Myocyte (in vitro differentiated cells): ENCODE measurements at places on chromosomes 12 and 14. TPM values are rescaled to one million over a fixed set of nuclear protein-coding genes. Genes with fewer than 3 reads are reported as not detected.

DNA sequence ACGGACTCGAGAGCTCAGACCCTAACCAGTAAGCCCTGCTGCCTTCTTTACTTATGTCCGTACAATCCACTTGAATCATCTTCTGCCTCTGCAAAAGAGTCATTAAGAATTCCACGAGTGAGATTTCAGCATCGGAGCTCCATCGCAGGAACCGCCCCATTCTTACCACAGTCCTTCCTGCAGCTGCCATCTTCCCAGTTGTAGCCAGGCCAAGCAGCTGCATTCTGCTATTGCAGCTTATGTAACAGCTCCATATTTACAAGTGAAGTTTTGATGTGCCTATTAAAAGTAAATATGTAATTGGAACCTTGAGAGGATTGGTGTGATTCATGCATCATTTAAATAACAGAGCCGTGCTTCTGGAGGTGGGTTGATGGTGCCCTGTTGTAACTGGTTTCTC is 157.4 kb downstream of the KICS2 start:
- DNase-seq = peak; percentile 87

POLE2 gene
- total RNA-seq = 1.0 and 1.7 TPM in 2 replicates

SERPINA10 gene
- not detected in 2 replicates for total RNA-seq

DNA sequence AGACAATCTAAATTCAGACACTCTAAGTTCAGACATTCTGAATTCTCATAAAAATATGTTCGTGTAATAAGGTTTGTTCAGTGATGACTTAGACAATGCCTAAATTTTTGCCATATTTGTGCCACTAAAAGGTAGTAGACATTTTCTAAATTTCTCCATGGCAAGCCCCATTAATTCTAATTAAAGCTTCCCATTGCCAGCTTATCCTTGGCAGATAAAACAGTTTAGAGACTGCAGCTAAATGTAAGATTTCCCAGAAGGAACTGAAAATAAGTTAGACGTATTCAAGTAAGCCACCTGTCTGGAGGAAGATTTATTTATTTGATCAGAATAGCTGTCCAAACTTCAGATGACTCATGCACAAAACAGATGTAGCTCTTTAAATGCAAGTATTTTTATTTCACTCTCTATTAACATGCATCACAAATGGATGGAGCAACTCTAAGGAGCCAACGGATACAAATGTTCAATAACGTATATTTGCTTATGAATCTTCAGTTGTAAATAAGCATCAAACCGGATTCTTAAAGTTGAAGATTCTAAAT is 130.4 kb downstream of the SLC2A13 start:
- peak; percentile 57 for DNase-seq

GRCh38 chr12:53252349-53252916 is 15.7 kb upstream of the ESPL1 start:
- no peak for DNase-seq

DNA sequence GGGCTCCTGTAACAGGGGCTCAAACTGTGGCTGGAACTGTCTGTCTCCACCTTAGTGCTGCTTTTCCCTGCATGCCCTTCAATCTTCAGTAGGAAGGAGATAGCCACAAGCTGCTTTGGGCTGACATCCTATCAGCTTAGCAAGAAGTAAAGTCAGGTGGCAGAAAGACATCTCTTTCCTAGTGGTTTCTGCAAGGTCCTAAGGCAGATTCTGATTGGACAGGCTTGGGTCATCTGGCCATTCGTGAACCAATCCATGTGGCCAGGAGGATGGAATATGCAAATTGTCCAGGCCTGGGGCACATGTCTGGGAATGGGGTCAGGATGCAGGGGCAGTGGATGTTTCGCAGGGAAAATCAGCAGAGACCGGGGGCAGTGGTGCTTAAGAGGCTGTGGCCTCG is 5.2 kb downstream of the RITA1 start:
- peak; percentile 36 for DNase-seq

ARHGEF25 gene
- total RNA-seq = 8.6 and 12.4 TPM in 2 replicates

DNA sequence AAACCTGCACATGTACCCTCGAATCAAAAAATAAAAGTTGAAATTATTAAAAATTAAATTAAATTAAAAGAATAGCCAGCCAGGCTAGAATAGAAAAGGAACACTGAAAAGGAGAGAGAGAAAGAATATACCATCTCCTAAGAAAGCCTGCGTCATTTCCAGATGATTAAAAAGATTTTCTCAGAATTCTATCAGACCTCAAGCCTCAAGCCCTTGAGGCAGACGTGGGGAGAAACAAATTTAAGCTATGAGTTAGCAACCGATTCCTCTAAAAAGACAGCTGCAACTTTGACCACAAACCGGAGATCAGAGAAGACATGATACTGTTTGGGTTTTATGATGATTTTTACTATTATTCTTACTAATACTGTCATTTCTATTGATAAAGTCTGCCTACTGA is 138.3 kb downstream of the KSR2 start:
- peak; percentile 77 for DNase-seq

- DNase-seq = peak; percentile 81
Measured at GRCh38 chr14:61454545-61454944, 133.2 kb downstream of the PRKCH start.

REM2 gene
- 0.42 and 0.78 TPM in 2 replicates for total RNA-seq

NANOG gene
- total RNA-seq = 0.03 and 0.16 TPM in 2 replicates

ITGA5 gene
- total RNA-seq = 156 and 221 TPM in 2 replicates

GRCh38 chr12:7959278-7959677 is 23.3 kb upstream of the SLC2A3 start:
- no peak for DNase-seq

DNA sequence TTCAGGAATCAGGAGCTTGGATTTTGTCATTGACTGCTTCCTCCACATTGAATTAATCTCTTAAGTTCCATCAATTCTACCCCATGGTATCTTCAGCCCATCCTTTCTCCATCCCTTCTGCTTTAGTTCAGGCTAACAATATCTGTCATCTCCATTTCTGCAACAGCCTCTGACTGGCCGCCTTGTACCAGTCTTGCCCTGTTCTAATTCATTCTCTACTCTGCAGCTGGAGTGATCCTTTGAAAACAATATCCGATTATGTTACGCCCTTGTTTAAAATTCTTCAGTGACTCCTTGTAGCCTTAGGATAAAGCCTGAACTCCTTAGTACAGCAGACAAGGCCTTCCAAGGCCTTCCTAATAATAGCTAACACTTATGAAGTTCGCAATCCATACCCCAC is 170.2 kb downstream of the ETV6 start:
- DNase-seq = no peak

RFX4 gene
- total RNA-seq = not detected in 2 replicates

DNA sequence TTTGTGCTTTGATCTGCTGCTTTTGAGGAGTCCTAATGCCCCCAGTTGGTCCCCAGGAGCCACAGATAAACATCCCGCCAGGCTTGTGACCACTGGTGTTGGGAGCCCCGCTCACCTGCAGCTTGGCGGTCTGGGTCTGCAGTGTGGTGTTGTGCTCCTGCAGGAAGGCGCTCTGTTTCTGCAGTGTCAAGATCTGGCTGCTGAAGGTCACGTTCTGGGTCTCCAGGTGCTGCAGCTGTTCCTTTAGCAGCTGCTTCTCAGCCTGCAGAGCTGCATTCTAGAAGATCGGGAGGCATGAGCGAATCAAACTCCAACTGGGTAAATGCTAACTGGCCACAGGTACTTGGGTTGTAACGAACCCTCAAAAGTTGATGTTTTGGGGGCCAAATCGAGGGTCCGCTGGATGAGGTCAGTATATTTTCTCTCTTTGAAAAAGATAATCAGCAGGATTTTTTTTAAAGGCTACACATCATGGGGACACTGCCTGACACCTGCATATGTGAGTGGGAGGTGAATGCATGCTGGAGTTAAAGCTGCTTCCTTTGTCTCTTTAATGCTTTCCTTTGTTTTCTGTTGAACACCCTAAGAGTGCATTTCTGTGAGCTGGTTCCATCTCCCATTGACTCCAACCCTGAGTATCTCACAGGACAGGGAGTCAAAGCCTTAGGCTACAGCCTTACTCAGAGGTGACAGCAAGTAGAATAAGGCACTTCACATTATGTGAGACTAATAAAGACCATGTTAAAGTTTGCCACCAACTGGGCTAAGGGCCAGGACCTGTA is 61.3 kb upstream of the GPR68 start:
- no peak for DNase-seq
